ENCODE measurements at places on chromosomes 1 and 21. TPM values are rescaled to one million over a fixed set of nuclear protein-coding genes. Genes with fewer than 3 reads are reported as not detected.

DNA sequence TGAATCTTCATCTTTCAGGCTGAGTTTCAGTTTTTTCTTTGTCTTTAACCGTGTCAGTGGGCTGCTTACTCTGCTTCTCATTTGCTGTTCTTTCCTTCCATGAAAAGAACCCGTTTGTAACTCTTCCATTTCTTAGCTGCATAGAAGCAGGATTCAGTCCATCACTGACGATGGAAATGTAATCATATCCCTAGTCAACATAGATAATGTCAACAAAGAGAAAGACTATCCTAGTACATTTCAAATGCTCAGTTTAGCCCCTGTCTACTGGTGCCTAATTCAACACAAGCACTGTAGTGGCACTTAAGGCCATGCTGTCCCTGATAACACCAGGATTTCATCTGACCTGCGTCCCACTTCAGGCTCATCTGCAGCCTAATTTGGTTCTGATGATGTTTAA is 376 bp downstream of the GBP1 start:
- no peak for DNase-seq

GRCh38 chr1:1024771-1025699 is 5.1 kb downstream of the AGRN start:
- no peak for DNase-seq

- no peak for DNase-seq
Measured at GRCh38 chr1:179821524-179821923, 56.1 kb downstream of the TOR1AIP2 start.

- no peak for DNase-seq
Measured at GRCh38 chr1:203593723-203594122, 32.9 kb upstream of the ATP2B4 start.

GRCh38 chr21:38774152-38774551 is 31.6 kb upstream of the ETS2 start:
- DNase-seq, result no peak

DNA sequence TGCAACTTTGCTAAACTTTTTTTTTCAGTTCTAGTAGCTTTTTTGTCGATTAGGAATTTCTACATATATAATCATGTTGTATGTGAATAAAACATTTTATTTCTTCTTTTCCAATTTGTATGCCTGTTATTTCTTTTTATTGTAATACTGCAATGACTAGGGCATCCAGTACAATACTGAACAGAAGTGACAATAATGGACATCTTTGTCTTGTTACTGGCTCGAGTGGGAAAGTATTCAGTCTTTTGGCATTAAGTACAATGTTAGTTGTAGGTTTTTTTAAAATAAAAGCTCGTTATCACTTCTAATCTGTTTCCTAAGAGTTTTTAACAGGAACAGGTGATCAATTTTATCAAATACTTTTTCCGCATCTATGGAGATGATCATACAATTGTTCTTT is 9.8 kb downstream of the STPG1 start:
- no peak for DNase-seq

DNA sequence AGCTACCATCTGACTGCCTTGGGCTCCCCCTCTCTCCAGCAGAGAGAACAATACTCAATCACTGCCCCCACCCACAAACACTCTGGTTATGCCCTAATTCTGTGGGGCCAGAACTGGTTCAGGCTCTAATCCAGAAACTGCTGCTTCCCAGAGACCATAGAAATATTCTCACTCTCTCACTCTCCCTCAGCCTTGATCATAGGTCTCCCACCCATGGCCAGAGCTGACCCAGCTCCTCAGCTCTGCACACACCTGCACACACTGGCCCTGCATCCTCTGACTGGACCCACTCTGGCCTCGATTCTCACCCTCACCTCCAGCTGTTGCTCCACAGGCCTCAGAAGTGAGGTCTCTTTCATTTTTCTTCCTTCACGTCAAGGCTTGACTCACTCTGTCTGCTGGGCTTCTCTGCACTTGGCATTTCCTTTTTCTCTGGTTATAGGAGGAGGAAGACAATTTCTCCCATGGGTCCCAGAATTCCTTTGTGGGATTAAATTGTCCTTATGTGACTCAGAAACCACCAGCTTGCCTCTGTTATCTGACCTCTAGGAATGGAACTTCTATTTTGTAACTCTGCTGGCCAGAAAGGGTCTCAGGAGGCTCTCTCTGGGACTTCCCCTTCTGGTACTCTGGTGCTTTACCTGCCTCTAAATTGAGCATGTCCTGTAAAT is 15.6 kb upstream of the ZMYM6 start:
- DNase-seq, result no peak

DNA sequence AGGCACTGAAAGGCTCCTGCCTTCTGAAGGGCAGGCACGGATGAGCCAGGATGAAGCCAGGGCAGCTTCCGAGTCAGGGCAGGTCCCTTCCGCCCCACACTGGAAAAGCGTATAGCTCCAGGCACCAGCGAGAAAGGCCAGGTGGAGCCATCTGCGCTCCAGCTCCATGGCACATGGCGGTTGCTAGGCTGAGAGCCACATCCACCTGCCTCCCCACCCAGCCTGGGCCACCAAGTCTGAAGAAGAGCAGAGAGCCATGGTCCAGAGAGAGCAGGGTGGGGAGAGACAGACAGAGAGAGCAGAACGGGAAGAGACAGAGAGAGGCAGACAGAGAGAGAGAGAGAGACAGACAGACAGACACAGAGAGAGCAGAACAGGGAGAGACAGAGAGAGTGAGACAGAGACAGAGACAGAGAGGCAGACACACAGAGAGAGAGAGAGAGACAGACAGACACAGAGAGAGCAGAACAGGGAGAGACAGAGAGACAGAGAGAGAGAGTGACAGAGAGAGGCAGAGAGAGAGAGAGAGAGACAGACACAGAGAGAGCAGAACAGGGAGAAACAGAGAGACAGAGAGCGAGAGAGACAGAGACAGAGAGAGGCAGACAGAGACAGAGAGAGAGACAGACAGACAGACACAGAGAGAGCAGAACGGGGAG is 5.2 kb downstream of the FNDC10 start:
- no peak for DNase-seq

GRCh38 chr1:53754484-53755312 is 15.7 kb upstream of the GLIS1 start:
- DNase-seq, result no peak

DNA sequence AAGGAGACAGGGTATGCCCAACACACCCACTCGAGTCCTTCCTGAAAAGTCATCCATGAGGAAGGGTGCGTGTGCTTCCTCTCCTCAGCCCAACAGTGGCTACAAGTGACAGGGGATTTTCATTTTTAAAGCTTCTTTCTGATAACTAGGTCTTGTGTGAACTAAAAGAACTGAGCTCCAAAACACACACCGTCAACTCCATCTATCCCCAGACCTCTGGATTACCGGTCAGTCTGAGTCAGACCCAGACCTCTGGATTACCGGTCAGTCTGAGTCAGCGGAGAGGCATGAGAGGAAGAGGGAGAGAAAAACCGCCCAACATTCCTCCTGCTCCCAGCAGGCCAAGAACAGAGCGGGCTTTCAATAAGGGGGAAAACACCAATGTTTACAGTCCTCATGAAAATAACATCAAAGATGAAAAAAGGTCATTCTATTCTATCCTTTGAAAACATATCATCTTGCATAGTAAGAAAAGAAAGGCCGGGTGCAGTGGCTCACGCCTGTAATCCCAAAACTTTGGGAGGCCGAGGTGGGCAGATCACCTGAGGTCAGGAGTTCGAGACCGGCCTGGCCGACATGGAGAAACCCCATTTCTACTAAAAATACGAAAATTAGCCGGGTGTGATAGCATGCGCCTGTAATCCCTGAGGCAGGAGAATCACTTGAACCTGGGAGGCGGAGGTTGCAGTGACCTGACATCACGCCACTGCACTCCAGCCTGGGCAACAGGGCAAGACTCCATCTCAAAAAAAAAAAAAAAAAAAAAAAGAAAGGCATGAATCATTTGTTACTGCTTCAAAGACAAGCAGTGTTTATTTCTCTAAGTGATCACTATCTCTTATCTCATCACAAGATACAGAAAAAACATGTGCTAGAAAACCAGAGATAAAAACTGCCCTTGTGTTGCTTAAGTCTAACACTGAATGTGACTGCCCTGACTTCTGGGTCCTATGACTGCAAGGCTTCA is 3.4 kb downstream of the PTTG1IP start:
- no peak for DNase-seq

DNA sequence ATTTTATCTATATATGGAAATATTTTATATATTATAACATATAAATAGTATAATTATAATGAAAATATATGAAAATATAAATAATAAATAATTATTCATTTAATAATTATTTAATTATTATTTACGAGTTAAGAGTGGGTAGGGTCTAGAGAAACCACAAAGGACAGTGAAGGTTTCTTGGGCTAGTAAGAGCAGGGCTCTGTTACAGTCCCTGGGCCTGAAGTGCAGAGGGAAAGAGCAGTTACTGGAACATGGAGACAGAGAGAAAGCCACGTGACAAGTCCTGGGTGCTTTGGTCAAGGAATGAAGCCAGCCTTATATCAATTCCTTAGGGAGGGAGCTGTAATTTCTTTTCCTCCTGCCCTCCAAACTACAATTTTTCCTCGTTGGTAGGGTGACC is 117.2 kb upstream of the OLIG2 start:
- DNase-seq, result no peak

DNA sequence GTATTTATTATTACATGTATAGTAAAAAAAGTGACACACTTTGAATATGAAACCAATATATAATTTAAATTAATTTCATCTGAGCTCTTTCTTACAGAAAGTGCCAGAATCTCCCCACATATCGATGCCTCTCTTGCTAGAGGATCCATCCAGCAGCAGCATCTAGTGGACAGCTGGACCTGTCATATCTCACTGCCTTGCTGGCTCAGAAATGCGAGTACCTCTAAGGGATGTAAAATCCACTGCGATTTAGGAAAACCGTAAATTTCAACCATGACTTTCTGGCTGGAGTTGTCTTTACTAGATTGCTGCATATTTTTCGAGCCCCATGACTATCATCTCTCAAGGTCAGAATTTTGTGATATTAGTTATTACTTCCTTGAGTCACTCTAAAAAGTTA is 333.8 kb downstream of the NEGR1 start:
- no peak for DNase-seq

DNA sequence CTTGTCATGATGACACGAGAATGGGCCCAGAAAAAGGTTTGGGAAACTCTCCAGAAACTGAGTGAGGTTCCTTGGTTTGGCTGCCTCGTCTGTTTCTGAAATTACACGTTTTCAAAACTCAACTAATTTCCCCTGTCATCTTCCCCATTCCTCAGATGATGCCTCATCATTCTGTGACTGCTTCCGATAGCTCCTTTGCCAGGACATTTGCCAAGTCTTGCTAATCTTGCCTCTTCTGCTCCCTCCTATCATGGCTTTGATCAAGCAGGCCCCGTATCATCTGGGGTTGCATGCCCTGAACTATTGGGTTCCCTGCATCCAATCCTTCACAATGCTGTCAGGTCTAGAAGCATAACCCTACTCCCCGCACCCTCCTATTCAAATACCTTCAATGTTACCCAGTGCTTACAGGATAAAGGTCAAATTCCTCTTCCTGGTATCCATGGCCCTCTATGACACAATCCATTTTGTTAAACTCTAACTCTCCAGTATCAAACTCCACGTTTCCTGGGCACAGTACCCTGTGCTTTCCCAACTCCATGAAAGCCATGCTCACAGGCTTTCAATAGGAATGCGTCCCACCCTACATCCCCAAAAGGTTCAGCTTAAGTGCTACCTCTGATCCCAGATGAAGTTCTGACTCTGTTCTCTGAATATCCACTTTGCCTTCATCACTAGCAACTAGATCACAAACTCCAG is 22.2 kb upstream of the TMEM200B start:
- no peak for DNase-seq

- DNase-seq, result no peak
Measured at GRCh38 chr1:234841710-234842231, 231.8 kb upstream of the IRF2BP2 start.

DNA sequence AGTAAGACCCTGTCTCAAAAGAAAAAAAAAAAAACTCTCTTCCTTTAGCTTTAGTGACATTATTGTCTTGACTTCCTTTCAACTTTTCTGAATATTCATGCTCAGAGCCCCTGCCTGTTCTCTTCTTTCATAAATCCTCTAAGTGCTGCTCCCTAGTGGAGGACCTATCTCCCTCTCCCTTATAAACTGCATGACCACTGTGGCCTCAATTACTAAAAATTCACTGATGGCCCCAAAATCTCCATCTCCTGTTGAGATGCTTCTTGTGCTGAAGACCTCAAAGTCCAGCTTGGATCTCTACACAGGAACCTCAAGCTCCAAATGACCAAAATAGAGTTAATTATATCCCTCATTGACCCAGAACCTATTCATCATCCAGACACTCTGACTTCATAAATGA is 7.8 kb downstream of the ITLN1 start:
- no peak for DNase-seq

GRCh38 chr1:63674238-63674864 is 81.1 kb downstream of the PGM1 start:
- DNase-seq, result peak; percentile 85

- no peak for DNase-seq
Measured at GRCh38 chr1:95057351-95057750, 15.4 kb downstream of the ALG14 start.

- DNase-seq, result peak; percentile 94
Measured at GRCh38 chr1:112700290-112701226, 6.4 kb downstream of the RHOC start.

DNA sequence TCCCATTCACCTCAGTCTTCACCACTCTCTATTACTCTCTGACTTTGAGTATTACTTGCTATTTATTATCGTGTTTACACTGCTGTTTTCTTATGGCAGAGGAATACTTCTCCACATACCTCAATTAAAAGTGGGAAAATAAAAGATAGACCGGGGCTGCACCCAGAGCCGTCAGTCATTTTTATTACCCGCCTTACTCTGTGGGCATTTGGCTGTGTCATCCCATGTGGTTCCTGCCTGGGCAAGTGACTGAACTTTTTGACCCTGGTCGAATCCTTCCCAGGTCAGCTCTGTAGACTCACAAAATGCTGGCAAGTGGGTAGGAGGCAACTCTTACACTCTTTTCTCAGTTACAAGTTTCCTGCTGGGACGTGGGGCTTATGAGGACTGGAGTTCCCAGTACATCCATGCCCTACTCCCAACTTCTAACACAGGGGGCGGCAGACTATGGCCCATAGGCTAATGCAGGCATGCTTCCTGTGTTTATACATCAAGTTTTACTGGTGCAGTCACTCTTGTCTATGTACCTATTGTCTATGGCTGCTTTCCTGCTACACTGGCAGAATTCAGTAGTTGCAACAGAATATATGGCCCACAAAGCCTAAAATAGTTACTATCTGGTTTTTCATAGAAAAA is 69.5 kb upstream of the KCND3 start:
- DNase-seq, result no peak

- DNase-seq, result no peak
Measured at GRCh38 chr1:200090252-200091159, 63.0 kb downstream of the NR5A2 start.

PRPF38A gene
- polyA plus RNA-seq, result 80.2 TPM

LDLRAD1 gene
- polyA plus RNA-seq, result not detected

KCNK2 gene
- 3.2 TPM for polyA plus RNA-seq

S100A5 gene
- 1.3 TPM for polyA plus RNA-seq

TTLL7 gene
- polyA plus RNA-seq, result 6.3 TPM

LCE2A gene
- not detected for polyA plus RNA-seq

C8B gene
- not detected for polyA plus RNA-seq

FCRL6 gene
- polyA plus RNA-seq, result 0.19 TPM

CDK18 gene
- polyA plus RNA-seq, result 20.4 TPM

NUF2 gene
- polyA plus RNA-seq, result 35.9 TPM

C1QA gene
- 8.3 TPM for polyA plus RNA-seq

STRIP1 gene
- polyA plus RNA-seq, result 47.0 TPM

CA6 gene
- polyA plus RNA-seq, result 0.11 TPM

ADGRL2 gene
- 158 TPM for polyA plus RNA-seq

MED8 gene
- polyA plus RNA-seq, result 35.8 TPM

Measured in renal cortex interstitium (tissue), 15 donors.